ENCODE measurements at places on chromosomes 7 and 10.

GRCh38 chr7:140050100-140050499 is 12.7 kb downstream of the PARP12 start:
- no peak for DNase-seq

DNA sequence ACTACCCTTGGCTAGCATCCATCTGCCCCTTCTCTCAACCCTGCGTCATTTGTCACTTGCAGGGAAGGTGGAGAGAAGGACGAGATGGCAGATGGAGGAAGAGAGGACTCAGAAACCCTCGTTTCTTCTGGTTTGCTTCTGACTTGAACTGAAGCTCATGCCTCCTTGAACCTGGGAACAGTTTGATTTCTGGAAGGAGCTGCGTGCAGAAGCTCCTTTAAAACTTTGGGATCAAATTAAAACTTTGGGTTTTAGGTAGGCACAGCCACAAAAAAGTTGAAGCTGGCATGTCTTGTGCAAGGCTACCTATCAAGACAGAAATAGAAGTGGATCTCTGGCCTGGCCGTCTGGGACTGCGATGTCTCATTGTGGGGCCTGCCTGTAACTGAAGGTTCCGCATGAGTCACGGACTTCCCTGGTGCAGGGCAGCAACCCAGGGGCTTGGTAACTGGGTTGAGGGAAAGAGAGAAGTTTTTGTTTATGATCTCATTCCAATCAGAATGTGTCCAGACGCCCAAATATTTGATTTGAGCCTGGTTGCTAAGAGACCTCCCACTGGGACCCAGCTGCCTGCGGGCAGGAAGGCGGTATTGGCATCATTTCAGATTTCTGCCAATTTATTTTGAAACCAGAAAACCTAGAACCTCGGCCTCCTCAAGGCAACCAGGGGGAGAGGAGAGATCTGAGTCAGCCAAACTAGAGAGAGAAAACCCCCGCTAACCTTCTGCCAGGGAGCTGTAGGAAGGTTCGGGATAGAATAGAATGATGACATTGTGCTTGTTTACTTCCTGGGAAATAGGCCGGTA is 15.8 kb upstream of the CAMK1D start:
- peak; percentile 75 for DNase-seq

- no peak for DNase-seq
These were observed 163.2 kb downstream of the DGKB start for GRCh38 chr7:14739168-14739840.

GRCh38 chr7:106176414-106177299 is 64.5 kb upstream of the SYPL1 start:
- DNase-seq, result peak; percentile 92

GRCh38 chr10:104371753-104372152 is 18.1 kb downstream of the CFAP58 start:
- no peak for DNase-seq

DNA sequence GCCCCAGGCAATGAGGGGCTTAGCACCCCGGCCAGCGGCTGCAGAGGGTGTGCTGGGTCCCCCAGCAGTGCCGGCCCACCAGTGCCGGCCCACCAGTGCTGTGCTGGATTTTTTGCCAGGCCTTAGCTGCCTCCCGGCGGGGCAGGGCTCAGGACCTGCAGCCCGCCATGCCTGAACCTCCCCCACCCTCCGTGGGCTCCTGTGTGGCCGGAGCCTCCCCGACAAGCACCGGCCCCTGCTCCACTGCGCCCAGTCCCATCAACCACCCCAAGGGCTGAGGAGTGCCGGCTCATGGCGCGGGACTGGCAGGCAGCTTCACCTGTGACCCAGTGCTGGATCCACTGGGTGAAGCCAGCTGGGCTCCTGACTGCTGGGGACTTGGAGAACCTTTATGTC is 3.5 kb upstream of the ACSL5 start:
- no peak for DNase-seq

GRCh38 chr7:97025983-97026714 is 1.5 kb upstream of the DLX5 start:
- peak; percentile 58 for DNase-seq

DNA sequence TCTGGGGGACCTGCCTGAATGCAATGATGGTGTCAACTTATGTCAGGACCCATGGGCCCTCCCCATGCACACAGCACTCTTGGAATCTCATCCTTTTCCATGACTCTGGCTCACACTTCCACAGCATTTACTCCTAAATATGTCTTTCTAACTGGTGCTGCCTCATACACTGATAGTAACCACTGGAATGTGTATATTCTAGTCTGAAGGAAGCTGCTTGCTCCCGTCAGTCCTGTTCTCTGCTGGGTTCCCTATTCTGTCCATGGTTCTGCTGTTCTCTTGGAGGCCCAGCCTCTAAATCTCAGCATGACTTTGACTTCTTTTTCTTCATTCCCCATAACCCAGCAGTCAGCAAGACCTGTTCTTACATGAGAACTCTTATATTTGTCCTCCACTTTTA is 1055.1 kb downstream of the KCNMA1 start:
- no peak for DNase-seq

- DNase-seq, result peak; percentile 80
These were observed 77.6 kb upstream of the IMMP2L start for GRCh38 chr7:111639934-111640333.

DNA sequence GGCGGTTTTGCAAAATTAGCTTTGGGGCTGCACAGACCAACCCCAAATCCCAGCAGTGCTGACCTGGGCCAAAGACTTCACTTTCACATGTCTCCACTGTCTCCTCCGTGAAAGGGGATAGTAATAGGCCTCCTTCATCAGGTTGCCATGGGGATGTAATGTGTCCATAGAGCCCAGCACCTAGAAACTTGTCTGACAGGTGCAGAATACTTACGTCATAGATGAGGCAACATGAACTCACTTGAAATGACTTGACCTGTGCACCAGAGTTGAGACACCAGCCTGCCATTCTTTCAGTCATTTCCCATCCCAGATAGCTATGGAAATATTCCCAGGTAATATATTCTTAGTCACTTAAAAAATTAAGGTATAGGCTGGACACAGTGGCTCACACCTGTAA is 94.2 kb downstream of the INSYN2A start:
- no peak for DNase-seq

- DNase-seq, result peak; percentile 27
These were observed 27.5 kb downstream of the GPRIN2 start for GRCh38 chr10:46528675-46529615.

DNA sequence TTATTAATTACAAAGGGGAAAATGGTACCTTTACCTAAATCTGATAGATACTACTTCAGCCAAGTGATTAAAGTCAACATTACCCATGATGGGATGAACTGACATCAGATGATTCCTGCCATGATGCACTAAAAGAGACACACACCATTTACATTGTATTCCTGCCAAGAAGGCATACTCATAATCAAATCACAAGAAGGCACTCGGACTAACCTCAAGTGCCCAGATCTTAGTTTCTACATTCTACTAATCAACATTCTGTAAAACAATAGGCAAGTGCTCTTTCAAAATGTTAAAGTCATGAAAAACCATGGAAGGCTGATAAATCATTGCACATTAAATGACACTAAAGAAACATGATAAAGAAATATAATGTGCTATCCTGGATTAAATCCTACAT is 44.4 kb downstream of the SLC35G1 start:
- DNase-seq, result no peak

DNA sequence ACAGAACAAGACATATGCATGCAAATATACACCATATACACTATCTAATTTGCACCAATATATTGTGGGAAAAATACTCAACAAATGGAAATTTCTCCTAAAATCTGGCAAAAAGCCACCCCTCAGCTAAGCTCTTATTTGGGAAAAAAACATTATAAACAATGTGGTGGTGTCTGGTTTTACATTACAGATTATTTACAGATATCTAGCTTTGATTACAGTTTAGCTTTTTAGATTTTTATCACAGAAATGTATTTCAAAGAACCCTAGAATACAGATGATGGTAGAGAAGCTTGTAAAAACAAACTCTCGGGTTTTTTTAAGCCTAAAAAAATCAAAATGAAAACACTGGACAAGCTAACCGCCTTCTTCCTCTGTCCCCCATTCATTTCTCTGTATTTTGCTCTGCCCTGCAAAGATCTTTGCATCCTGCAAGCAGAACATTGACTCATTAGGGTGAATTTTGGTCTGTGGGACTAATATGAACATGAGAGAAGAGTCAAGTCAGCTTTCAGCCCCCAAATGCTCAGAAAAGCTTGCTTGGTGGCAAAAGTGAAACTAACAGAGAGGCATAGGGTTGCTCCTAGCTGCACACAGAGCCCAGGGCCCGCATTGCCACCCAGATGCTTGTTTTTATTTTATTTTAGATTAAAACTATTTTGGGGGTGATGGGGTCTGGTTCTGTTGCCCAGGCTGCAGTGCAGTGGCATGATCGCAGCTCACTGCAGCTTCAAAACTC is 88.8 kb upstream of the LYZL1 start:
- DNase-seq, result no peak

GRCh38 chr7:155743177-155743576 is 69.1 kb downstream of the SHH start:
- no peak for DNase-seq

DNA sequence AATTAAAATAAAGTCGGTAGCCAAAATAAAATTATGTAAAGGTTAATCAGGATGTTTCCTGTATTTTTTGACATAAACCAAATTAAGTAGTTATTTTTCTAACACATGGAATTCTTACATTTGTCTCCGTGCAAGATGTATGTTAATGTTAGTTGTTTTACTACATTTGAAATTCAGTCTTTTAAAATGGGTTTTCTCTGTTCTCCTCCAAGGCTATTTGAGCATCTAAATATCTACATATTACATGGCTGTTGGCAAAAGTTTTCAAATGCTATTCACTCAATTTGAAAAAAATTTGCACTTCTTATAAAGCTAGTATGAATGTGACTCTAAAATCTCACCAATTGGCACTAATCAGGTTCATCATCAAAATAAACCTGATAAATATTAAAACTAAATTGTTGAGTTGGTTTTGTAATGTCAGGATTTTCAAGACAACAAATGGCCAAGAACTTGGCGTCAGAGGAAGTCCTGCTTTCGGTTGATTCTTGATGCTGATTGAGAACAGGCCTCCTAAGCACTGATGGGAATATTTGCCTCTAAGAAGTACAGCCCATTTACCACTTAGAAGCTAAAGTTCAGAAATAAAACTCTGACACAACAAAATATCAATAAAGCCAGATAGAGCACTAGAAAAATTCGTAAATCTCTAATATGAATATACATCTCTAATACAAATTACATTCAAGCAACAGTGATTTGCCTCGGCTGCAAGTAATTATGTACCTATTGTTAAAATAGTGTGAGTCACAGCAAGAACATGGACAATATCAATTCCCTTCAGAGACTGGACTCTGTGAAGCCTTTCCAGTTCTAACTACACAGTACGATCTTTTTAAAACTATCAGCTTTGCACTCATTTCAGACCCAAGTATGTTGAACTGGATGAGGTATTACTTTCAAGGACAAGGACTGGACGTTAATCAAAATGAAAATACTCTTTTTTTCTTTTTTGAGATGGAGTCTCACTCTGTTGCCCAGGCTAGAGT is 733.1 kb upstream of the C7orf33 start:
- DNase-seq, result no peak

DNA sequence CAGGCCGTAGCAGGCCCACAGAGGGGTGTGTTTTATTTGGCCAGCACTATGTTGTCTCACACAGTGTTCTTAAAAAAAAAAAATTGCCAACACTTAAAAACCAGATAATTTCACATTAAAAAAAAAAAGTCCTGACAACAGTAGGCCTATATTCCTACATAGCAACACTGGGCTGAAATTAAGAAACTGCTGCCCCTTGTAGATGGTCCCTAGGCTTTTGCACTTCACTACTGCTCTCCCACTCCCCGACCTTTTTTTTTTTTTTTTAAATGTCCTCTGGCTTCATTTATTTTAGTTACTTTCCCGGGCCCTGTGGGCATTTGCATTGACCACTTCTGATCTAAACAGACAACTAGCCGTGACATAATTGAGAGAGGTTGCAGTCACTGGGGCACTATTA is 36.0 kb downstream of the SPAG6 start:
- DNase-seq, result no peak

- DNase-seq, result no peak
These were observed 43.1 kb downstream of the MINPP1 start for GRCh38 chr10:87547734-87548311.

DNA sequence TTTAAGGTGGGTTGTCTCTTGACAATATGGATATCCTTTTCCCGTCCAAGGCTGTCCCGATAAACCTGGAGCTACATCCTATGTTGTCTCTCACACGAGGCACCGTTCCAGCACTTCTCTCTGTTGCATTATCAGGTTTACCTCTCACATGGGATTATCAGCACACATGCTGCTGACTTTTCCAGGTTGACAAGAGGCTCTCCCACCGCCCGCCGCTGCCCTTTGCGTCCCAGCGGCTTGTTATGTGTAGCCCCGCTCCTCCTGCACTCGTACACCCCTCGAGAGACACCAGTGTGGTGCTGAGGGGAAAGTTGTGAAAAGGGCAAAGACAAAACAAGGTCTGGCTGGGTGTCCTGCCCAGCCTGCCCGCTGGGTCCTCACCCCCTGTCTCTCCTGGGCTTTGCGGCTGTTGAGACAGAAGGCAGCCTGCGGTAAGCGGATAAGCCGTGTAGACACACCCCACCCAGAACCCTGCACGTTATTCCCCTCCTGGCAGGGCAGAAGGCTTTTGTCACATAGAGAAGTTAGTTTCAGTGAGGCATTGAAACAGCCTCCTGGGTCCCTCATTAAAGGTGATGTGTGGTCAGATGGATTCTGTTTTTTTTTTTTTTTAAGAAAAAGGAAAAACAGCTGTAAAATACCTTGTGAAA is 38.7 kb downstream of the UBE3C start:
- no peak for DNase-seq

GRCh38 chr10:5977471-5978229 is at the start of gene IL15RA:
TSS of gene IL15RA (minus strand) at chr10:5977543. CDS start at chr10:5977492, 51 bp downstream.
- peak; percentile 90 for DNase-seq

DNA sequence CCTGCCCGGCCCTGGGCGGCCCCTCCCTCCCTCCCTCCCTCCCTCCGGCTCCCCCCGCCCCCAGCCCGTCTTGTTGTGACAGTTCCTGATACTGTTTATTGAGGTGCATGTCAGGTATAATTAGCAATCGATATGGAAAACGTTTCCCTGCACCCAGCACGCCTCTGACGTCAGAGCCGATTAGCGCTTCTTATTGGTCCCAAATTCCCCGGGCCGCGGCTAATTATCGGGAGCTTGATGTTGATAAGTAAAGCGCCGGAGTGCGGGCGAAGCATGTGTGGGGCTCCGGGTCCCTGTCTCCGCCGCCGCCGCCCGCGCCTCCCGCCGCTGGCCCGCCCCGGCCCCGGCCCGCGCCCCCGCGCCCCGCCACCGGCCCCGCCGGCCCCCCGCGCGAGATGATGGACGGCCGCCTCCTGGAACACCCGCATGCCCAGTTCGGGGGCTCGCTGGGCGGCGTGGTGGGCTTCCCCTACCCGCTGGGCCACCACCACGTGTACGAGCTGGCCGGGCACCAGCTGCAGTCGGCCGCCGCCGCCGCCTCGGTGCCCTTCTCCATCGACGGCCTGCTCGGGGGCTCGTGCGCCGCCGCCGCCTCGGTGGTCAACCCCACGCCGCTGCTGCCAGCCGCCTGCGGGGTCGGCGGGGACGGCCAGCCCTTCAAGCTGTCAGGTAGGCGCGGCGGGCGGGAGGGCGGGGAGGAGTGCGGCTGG is at the start of gene UNCX:
TSS of gene UNCX (plus strand) at position 250 of the 710 bp plus-strand sequence. CDS start at position 396, 146 bp downstream.
- DNase-seq, result no peak

DNA sequence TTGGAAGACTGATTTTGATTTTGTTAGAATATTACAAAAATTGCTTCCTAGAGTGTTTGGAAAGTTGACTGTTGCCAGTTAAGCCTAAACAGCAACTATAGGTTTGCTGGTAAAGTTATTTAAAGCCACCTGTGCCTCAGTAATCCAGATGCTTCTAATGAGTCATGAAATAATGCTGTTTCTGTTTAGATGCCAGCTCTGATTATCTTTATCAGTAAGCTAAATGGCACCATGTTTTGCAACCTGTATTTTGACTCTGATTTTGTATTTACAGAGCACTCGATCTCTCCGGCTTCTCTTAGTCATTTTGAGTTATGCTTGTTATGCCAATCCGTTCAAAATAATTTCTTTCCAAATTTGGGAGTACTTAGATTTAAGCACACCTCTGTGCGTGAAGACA is 366.1 kb downstream of the EXOC4 start:
- DNase-seq, result no peak
